GM12878 (cell line): ENCODE measurements at places on chromosomes 3 and 15.

DNA sequence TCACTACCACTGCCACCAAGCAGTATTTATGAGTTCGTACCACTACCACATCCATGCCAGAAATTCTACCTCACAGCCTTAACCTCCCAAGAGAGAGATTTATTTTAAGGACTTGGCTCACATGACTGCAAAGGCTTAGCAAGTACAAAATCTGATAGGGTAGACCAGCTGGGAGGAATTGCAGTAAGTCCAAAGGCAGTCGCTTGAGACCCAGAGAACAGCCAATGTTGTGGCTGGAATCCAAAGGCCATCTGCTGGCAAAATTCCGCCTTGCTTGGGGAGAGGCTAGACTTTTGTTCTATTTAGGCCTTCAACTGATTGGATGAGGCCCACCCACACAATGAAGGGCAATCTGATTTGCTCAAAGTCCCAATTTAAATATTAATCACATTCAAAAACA is 101.4 kb upstream of the STT3B start:
- DNase-seq: no peak

- no peak for DNase-seq
These were observed 6.9 kb upstream of the CHD2 start for GRCh38 chr15:92893200-92893599.

GRCh38 chr3:192816351-192816750 is 89.0 kb upstream of the FGF12 start:
- no peak for DNase-seq

- no peak for DNase-seq
These were observed 1.1 kb downstream of the SH2D7 start for GRCh38 chr15:78093242-78094020.

GRCh38 chr3:11560746-11561145 is 83.0 kb downstream of the VGLL4 start:
- no peak for DNase-seq

- no peak for DNase-seq
These were observed 801 bp upstream of the CDAN1 start for GRCh38 chr15:42737529-42738328.

DNA sequence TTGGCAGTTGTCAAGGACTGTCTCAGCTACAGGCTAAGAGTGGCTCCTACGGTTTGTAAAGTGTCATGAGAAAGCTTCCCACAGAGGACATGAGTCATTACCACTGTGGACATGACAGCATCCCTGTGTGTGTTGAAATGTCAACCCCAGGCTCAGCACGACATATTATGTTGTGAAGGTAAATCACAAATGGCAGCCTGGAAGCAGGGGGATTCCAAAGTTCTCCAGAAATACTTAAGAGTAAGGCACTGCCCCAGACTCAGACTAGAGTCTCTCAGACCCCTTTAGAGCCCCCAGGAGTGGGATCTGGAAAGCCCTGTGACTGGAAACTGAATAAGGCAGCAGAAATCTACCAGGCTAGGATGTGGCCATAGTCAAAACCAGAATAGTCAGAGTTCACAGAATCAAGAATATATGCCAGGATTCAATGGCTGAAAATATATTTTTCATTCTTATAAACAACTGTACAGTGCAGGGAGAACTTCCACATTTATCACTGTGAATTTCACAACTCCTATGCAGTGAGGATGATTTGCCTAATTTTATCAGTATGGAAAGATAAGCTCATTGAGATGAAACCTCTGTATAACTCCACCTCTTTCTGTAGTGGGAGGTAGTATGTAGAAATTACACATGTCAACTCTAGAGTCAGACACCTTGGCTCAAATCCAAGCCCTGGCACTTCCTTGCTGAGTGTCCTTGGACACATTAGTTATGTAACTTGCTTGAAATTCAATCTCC is 237.1 kb upstream of the CFAP20DC start:
- no peak for DNase-seq

- DNase-seq: no peak
These were observed 63.1 kb upstream of the TSEN2 start for GRCh38 chr3:12421132-12421531.

- no peak for DNase-seq
These were observed 1160.5 kb downstream of the IGSF11 start for GRCh38 chr3:117874028-117874690.

- DNase-seq: no peak
These were observed 1.0 kb downstream of the OGG1 start for GRCh38 chr3:9750556-9751411.

DNA sequence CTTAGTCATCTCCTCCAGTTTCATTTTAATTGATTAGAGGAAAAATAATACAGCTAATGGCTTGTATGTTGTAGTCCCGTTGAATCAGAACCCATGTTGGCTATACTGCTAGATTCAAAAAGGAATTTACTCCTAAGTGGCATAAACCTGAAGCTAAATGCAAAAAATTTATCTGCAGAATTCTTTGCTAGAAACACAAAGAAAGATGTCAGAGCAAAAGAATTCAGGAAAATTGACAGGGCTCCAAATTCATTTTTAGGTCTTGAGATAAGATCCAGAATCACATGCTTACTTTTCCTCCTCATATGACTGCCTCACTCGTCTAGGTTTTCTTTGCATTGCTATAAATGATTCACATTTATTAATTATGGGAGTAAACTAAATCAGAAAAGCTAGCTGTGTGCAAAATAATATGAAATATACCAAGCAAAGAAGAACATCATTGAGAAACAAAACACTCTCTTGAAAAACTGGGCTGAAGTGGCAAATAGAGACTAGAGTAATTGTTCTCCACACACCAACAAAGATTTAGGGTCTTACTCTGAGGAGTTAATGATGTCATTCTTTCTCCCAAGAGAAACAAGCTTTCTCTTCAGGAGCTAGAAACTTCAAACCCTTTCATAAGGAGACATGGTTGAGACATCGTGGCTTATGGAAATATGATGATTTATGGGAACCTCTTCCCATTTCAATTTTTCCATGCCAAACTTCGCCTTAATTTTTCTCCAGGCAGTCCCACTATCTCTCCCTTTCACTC is 94.8 kb upstream of the FEZF2 start:
- no peak for DNase-seq

- no peak for DNase-seq
These were observed 29.1 kb downstream of the ALS2CL start for GRCh38 chr3:46664188-46664970.

DNA sequence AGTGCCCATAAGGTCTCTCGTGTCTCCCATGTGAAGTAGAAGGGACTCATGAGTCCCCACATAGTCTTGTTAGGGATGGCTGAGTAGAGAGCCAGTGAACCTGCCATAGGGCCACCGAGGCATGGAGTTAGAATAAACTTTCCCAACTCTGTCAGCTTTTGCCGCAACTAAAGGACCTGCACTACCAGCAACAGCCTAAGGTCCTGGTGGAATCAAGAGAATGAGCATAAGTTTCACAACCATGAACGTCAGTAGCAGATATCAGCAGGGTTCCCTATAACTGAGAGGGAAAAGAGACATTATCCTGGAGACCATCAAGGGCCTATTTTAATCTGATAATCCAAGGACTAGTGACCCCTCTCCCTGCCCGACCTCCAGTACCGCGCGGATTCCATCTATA is 60.3 kb upstream of the FNDC3B start:
- DNase-seq: no peak

DNA sequence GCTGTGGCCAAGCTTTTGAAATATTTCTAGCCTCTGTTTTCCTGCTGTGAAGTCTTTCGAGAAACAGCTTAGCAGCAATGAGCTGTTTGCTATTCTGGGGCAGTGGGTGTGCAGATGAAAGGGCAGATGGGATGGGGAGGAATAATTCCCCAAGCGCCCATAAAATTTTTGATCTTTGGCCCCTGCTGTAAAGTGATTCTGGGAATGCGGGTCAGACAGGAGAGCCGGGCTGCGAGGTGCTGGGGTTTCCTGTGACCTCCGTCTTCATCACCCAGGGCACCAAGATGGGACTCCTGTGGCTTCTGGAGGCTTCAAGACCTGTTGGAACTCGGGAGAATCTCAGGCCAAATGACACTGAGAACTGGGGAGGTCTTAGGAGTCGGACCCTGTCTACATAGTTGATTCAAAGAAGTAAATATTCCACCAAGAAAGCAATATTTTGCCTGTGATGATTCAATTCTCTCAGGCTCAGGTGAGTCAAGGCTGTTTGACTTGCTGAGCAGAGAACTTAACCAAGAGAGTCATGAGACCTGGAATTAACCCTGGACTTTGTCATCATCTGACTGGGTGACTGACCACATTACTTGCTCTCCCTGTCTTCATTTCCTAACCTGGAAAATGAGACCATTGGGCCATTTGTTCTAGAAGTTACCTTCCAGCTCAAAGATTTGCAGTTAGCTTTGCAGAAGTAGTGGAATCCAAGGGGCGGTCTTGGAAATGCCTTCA is 86.4 kb downstream of the POLR2M start:
- no peak for DNase-seq

- no peak for DNase-seq
These were observed 854 bp downstream of the CLEC3B start for GRCh38 chr3:45026957-45027356.

GRCh38 chr15:36361351-36361870 is 218.0 kb upstream of the CDIN1 start:
- DNase-seq: no peak

DNA sequence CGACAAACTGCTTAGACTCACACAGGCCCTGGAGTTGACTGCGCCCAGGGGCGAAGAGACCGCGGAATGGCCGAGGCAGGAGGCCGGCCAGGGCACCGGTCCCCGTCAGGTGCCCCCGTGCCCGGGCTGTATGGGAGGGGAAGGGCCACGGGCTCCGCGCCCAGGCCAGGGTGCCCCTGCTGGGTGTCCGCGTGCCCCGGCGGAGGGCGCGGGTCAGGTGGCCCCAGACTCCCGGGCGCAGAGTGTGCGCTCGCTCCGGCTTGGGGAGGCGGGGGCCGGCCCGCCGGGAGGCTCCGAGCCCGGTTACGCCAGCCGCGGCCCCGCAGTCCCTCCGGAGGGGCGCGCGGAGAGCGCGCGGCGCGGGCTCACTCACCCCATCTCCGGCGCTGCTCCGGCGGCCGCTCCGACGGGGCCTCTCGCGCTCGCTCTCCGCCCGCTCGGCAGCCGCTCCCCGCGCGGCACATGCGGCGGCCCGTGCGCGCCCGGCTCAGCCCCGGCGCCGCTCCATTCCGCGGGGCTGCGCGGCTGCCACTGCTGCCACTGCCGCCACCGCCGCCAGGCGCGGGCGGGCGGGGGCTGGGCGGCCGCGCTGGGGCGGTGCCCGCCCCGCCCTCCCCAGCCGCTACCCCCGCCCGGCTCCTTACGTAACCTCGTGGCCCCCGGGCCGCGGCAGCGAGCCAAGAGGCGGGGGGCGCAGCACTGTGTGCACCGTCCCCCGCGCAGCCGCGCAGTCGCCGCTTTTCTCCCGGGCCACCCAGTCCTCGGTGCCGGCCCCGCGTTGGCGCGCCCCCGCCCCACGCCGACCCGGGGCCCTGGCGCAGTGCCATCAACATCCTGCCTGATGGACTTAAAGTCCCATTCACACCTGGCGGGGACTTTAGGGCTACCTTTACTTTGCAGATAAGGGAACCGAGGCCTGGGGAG is at the start of gene HOMER2:
Gene HOMER2 (minus strand): TSS at position 563 of the 924 bp plus-strand sequence. CDS start 185 bp downstream, at position 378.
- no peak for DNase-seq
